ENCODE measurements at places on chromosomes 3 and 15.

- no peak for DNase-seq
Observed at GRCh38 chr3:53592862-53593261, 98.5 kb downstream of the CACNA1D start.

- no peak for DNase-seq
Observed at GRCh38 chr15:57457726-57458125, 81.4 kb downstream of the CGNL1 start.

GRCh38 chr15:97124790-97125189 lies 794.3 kb downstream of the NR2F2 start:
- no peak for DNase-seq

- no peak for DNase-seq
Observed at GRCh38 chr15:68435966-68436365, 4.0 kb upstream of the ITGA11 start.

GRCh38 chr3:133881492-133881891 lies 14.2 kb downstream of the RAB6B start:
- DNase-seq: no peak

DNA sequence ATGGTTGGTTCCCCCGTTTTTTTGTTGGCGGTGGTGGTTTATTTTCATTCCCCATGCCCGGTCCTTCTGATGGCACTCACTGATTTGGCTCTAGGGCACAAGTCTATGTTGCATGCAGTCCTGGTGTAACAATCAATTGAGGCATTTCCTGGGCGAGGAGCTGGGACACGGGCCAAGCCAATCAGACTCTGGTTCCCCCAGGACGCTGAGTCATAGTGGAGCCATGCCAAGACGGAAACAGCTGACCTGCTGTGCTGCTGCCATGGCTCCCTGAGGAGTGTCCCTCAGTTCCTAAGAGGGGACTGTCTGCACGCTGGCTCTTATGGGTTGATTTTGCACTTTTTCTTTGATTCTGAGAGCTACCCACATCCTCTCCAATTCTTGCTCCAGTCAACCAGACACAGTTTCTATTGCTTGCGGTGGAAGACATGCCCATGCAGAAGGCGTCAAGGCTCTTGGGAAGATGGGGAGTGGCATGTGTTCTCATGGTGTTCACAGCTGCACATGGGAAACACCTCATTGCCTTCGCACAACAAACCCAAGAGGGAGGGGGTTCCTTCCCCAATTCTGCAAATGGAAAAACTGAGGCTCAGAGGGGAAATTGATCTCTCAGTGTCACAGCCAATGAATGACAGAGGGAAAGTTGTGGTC lies 28.3 kb upstream of the ALDH1L1 start:
- no peak for DNase-seq

- no peak for DNase-seq
Observed at GRCh38 chr15:80090879-80091503, 31.5 kb downstream of the ZFAND6 start.

- no peak for DNase-seq
Observed at GRCh38 chr15:68844856-68845550, 24.3 kb upstream of the ANP32A start.

DNA sequence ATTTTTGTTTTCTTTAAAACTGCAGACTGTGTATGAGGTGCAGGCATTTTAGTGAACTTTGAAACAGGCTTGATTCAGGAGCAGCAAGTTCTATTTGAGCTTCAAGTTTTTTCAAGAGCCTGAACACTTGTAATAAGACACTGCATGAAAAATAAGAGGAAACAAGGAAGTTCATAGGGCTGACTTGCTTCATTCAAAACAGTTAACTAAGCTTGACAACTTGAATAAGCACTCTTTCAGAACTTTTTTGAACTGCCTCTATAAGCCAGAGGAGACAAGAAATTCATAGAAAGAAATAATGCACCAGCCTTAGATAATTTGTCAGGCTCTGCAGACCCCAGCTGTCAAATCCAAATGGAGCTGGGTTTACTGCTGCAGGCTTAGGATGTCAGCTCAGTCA lies 130.2 kb downstream of the SSR3 start:
- DNase-seq: no peak

DNA sequence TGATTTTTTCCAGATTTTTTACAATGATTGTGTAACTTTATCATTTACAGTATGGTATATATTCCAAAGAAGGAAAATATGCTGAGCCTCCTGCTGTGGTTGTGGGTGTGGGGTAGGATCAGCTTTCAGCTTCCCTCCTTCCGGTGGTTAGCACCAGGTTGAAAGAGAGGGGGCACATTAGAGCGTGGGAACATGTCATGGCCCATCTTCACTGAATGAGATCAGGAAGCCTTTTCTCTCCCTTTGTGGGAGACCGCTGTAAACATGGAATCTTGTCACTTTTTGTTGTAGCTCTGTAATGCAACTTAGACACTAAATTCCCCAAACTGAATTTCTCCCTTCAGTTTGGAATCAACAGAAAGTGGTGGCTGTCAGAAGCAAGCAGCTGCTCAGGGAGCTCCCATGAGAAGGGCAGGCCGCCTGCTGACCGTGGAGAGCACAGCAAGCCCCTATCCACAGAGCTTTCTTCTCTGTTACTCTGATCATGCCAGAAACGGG lies 86.7 kb upstream of the LIMD1 start:
- DNase-seq: no peak
